ENCODE measurements at places on chromosomes 6 and 20.
A peak's percentile ranks its signal among the peaks of the same experiment; 100 is the strongest.

DNA sequence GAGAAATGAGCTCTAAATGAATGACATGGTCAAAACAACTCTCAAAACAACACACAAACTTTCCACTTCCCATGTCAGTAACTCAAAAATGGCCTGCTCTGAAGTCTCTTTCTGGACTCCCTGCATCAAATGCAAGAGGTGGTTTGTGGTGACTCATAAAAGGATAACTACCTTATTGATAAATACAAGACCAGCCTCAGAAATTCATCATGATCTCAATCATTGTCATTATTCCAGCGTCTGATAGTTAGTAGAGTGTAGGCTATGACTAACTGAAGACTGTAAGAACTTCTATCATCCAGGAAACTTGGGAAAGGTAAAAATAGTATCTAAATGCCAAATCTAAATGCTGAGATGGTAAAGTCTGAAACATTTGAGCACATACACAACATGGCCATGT lies 369.4 kb downstream of the BMP2 start:
- DNase-seq: no peak

- DNase-seq: no peak
These were observed 1173.9 kb upstream of the CITED2 start for GRCh38 chr6:140548366-140548765.

DNA sequence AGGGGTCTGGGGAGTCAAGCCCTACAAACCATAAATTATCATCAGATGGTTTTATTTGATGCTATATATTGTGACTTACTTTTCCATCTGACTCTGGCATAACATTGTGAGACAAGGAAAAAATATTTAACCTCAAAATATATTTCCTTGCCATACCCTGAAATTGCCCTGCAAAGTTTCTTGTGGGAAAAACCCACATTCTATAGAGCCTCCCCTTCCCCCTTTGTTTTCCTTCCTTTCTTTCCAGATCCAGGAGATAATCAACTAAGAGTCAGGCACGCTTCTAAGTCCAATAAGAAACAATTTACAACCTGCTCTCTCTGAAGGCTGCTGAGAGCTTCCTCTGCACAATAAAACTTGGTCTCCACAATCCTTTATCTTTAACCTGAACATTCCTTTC lies 17.5 kb upstream of the HINT3 start:
- no peak for DNase-seq

GRCh38 chr6:124823240-124824111 lies 138.8 kb upstream of the RNF217 start:
- DNase-seq: no peak

DNA sequence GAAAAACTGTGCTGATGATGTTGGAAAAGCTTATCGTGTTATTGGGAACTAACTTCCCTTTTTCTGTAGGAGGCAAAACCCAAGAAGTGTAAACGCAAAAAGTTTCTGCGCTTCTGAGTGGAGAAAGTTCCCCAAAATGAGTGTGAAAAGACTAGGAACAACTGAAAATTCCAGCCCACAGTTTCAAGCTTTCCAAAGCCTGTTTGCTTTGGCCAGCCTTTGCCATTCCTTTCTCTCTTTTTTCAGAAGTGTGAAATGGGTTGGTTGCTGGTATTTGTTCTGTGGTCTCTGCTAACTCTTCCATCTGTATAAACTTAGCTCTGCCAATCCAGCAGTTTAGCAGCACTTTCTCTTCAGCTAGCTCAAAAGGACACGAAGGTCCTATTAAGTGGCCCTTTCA lies 491.3 kb downstream of the MAFB start:
- peak; percentile 72 for DNase-seq

DNA sequence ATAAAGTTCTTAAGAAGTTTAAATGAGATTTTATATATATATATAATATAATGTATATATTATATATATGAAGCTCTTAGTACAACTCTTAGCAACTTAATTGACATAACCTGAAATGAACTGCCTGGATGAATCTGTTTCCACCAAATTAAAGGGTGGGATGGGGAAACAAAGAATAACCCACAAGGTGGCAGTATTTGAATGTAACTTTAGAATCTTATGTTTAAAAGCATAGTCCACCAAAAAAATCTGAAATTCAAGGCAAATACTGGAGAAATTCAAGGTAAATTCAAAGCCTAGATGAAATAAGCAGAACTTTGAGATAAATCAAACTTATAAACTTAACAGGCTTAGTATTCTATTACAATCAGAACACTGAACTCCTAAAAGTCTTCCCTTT lies 4.4 kb upstream of the IBTK start:
- no peak for DNase-seq

DNA sequence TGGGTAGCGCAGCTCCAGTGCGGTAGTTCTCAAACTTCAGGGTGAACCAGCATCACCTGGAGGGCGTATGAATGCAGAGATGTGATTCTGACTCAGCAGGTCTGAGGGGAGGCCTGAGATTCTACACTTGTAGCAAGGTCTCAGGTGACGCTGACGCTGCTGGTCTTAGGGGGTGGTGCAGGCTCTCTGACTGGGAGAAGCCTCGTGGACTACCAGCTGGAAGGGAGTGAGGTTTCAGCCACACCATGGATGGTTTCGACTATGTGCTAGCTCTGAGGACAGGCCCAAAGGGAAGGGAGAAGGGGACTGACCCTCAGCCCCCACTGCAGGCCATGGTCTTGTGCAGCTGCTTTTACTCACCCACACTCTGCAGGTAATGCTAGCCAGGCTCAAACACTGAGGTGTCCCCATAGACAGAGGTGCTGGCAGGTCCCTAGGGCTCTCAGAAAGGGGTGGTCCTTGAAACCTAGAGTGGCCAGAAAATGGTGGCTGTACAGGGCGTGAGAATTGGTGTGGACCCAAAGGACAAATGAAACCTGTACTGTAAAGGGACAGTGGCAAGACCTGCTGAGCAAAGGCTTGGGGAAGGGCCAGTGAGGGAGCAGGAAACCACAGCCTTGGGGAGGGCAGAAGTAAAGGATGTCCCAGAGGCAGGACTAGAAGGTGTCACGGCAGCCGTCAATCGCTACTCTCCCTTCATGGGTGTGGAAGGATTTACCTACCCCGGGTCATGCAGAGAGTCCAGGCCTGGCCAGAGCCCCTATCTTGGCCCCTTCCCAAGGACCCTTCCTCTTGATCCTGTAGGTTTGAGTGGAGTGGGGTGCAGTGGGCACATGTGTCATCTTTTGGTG lies 52.7 kb downstream of the EBF4 start:
- no peak for DNase-seq

DNA sequence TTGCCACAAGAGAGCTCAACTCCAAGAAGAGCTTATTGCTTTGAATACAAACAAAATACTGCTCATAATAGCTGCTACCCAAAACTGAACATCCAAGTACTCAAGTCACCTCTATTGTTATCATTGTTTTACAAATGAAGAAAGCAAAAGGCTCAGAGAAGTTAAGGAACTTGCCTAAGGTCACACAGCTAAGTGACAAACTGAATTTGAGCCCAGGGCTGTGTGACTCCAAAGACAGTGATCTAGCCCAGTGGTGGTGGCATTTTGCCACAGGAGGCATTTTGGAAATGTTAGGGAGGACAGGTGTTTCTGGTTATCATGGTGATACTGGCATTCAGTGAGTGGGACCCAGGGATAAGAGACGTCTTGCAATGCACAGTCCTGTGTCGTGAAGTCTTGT lies 79.5 kb downstream of the KCNB1 start:
- DNase-seq: no peak

GRCh38 chr6:6943421-6943820 lies 164.3 kb upstream of the RREB1 start:
- DNase-seq: no peak

DNA sequence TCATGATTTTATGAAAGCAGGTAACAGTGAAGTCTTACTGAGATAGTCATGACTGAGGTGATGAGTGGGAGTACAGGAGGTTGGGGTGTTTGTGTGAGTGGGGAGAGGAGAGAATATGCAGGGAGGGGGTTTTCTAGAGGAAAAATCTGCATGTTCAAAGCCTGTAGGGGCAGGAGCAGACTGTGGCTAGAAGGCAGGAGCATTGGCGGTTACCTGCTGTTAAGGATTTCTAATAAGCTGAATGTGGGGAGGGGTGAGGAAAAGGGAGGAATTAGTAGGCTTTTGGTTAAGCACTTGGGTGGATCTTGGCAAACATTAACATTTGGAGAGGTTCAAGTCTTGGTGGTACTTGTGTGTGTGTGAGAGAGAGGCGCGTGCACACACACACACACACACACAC lies 70.8 kb downstream of the EYA4 start:
- no peak for DNase-seq

- peak; percentile 57 for DNase-seq
These were observed 1.6 kb downstream of the PRDM1 start for GRCh38 chr6:106087548-106088325.

GRCh38 chr6:52640170-52640569 lies 30.7 kb upstream of the TMEM14A start:
- DNase-seq: no peak

GRCh38 chr6:134464690-134465411 lies 146.9 kb upstream of the SGK1 start:
- no peak for DNase-seq

- no peak for DNase-seq
These were observed 116.0 kb upstream of the CITED2 start for GRCh38 chr6:139490482-139490881.

DNA sequence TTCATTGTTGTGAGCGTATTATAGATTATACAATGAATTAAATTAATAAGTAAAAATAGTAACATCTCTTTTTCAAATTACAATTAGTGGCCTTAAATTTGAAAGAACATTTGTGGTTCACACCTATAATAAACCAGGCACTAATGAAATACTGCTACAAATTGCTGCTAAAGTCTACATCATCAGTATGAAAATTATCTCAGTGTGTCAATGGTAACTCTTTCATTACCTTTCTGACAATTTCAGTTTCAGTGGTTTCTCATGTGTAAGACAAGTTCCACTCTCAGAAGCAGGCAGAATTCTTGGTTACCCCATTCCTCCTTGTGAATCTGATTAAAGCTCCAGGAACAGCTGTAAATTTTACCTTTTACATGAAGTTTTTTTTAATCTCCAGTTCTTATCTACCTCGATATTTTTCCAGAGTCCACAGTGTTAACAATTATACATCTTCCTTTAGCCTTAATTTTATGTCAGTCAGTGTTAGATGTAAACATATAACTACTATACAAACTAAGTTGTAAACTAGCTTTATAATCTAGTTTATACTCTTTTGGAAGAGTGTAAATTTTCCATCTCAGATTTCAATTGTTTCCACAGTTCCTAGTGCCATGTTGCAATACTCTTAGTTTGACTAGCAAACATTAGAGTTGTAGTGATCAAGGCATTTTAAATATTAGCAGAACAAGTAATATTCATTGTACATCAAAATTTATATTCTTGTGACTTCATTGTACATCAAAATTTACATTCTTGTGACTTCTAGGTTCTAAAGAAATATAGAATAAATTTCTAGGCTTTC lies 1038.4 kb downstream of the EPHA7 start:
- DNase-seq: no peak

DNA sequence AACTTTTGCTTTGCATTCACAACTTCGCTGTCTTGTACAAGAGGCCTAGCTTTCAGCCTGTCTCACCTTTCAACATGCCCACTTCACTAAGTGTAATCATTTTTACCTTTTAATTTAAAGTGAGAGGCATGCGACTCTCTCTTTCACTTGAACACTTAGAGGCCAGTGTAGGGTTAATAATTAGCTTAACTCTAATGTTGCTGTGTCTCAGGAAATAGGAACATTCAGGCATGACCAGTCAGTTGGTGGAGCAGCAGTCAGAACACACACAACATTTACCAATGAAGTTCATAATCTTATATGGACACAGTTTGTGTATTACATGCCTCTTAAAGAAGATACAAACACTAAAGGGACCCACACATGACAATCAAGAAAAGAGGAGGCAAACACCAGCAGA lies 47.6 kb downstream of the HTR1B start:
- no peak for DNase-seq

- DNase-seq: no peak
These were observed 21.4 kb downstream of the SUN5 start for GRCh38 chr20:32982617-32983458.

- DNase-seq: no peak
These were observed 252.3 kb upstream of the ZFP64 start for GRCh38 chr20:52443874-52444273.

DNA sequence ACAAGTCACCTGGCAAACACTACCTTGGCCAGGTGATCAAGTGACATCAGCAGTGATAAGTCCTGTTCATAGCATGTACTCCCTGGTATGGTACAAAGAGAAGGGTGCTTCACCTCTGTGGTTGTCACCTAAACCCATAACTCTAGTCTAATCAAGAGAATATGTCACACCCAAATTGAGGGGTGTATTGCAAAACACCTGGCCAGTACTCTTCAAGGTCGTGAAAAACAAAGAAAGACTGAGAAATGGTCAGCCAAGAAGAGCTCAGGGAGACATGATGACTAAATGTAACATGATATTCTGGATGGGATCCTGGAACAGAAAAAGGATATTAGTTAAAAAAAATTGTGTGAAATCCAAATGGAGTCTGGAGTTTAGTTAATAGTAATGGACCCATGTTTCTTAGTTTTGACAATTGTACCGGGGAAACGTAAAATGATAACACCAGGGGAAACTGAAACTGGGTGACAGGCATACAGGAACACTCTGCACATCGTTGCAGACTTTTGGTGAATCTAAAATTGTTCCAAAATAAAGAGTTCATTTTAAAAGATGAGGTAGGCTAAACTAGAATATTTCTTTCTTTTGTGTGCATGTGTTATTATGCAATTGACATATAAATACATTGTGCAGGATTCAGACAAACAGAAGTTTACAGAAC lies 262.0 kb downstream of the CDC5L start:
- DNase-seq: peak; percentile 63

- DNase-seq: no peak
These were observed 3.0 kb downstream of the PPP1R14C start for GRCh38 chr6:150145830-150146229.

GRCh38 chr20:60055740-60056139 lies 97.5 kb downstream of the CDH26 start:
- no peak for DNase-seq

DNA sequence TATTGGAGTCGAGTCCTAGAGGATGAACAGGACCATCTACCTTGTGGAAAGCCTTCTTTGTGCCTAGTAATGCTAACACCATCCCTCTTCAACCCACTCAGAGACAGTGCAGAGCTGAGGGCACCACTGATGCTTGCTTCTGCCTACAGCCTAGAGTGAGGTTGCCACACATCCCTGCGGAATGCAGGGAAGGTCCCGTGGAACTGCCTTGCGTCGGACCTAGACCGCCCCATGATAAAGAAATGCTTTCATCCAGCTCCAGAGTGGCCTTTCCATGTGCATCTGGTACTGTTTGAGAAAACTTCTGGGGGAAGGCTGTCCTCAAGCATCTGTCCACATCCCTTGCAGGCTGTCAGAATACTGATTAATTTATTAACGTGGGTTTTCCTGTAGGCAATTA lies 168.4 kb downstream of the PHACTR1 start:
- DNase-seq: no peak

GRCh38 chr20:35731469-35731788 lies 10.6 kb downstream of the RBM39 start:
- no peak for DNase-seq

GRCh38 chr20:43798291-43799149 lies 71.7 kb upstream of the GTSF1L start:
- DNase-seq: no peak

Data from stromal cell of bone marrow (primary cell).